ENCODE measurements at places on chromosomes 13 and 19. TPM values are rescaled to one million over a fixed set of nuclear protein-coding genes. Genes with fewer than 3 reads are reported as not detected.

The CCDC97 gene
- 15.2 TPM for total RNA-seq

The ICAM3 gene
- total RNA-seq, result 12.4 TPM

The PSG1 gene
- 0.52 TPM for total RNA-seq

The ACTN4 gene
- total RNA-seq, result 879 TPM

The KLK13 gene
- total RNA-seq, result not detected

The LPAR6 gene
- total RNA-seq, result 4.1 TPM

The SIGLEC8 gene
- not detected for total RNA-seq

The ZNF557 gene
- total RNA-seq, result 9.6 TPM

The NCR1 gene
- total RNA-seq, result not detected

The NLRP4 gene
- total RNA-seq, result not detected

The KIR2DL4 gene
- total RNA-seq, result not detected

The LGALS16 gene
- not detected for total RNA-seq

The LRP3 gene
- total RNA-seq, result 13.3 TPM

The MUC16 gene
- total RNA-seq, result not detected

The ZNF132 gene
- 1.4 TPM for total RNA-seq

The FCAR gene
- total RNA-seq, result not detected

The TEX101 gene
- total RNA-seq, result not detected

The MZT1 gene
- 12.0 TPM for total RNA-seq

The SULT2A1 gene
- not detected for total RNA-seq

The LILRA6 gene
- not detected for total RNA-seq

The NCAN gene
- total RNA-seq, result not detected

The CYP2S1 gene
- total RNA-seq, result 11.1 TPM

The MYCBP2 gene
- total RNA-seq, result 70.5 TPM

The ZNF441 gene
- total RNA-seq, result not detected

The GZMM gene
- 0.70 TPM for total RNA-seq

The TYROBP gene
- total RNA-seq, result not detected

The STOML3 gene
- total RNA-seq, result not detected

The TMEM59L gene
- total RNA-seq, result 5.6 TPM

The TEX29 gene
- 0.43 TPM for total RNA-seq

The SPTBN4 gene
- 0.41 TPM for total RNA-seq

The DHDH gene
- total RNA-seq, result 0.45 TPM
